ENCODE measurements at places on chromosomes 3 and 15.

GRCh38 chr3:179970746-179971145, 66.0 kb downstream of the PEX5L start:
- DNase-seq, result no peak

- no peak for DNase-seq
Observed at GRCh38 chr15:69697916-69698315, 245.3 kb downstream of the RPLP1 start.

GRCh38 chr3:44415421-44415820, 62.0 kb downstream of the ZNF445 start:
- DNase-seq, result no peak

DNA sequence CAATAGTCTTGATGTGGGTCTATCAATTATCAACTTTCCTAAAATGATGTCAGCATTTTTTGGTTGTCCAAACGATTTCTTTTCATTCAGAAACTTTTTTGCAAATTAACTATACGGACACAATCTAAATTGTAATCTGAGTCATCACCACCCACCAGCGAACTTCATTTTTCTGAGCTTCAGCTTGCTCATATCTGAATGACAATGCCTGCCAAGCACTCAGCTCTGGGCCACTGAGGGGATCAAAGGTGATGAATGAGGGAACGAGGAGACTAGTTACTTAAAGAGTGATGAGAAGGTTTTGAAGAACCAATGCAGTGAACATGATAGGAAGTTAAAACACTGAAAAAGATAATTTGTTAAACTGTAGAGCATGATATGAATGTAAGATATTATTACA, 14.9 kb upstream of the TBC1D23 start:
- no peak for DNase-seq

DNA sequence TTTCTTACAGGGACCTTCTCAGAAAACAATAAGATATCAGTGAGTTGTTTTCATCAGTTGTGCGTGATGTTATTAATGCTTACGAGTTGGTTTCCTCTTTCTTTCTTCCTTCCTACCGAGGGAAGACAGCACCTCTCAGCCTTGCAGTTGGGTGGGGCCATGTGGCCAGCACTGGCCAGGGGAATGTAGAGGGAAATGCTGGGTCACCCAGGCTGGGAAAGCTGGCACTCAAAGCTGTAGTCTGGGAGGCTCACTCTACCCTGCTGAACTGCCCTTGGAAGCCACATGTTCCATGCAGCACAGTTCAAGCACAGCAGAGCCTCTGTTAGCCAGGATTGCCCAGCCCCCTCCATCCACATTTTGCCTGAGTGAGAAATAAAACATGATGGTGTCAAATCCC, 10.1 kb upstream of the CHCHD6 start:
- no peak for DNase-seq

- no peak for DNase-seq
Observed at GRCh38 chr3:10703875-10704274, 112.2 kb upstream of the SLC6A11 start.

- no peak for DNase-seq
Observed at GRCh38 chr3:67405193-67405592, 249.2 kb downstream of the SUCLG2 start.

DNA sequence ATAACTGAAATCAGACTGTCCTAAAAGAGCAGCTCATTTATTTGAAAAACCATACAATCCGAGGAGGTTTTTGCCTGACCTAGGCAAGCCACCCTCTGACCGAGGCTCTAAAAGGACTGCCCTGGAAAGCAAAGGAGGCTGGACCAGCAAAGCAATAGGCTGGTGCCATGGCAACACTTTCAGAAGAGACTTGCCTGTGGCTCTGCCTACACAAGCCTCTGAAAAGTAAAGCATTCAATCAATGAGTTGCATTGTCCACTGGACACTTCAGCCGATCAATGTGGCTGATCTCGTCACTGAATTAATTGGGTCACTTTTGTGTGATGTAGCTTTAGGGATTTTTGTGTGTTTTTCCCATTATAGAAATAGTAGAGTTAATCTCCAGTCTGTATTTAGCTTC, 99.1 kb upstream of the SEMA6D start:
- no peak for DNase-seq

GRCh38 chr3:107969994-107970819, 120.6 kb downstream of the CD47 start:
- DNase-seq, result no peak

All from esophagus squamous epithelium (tissue), 5 donors.